ENCODE measurements at places on chromosomes 12 and 14.

- DNase-seq: no peak
Measured at GRCh38 chr12:112869091-112869490, 37.7 kb upstream of the OAS1 start.

DNA sequence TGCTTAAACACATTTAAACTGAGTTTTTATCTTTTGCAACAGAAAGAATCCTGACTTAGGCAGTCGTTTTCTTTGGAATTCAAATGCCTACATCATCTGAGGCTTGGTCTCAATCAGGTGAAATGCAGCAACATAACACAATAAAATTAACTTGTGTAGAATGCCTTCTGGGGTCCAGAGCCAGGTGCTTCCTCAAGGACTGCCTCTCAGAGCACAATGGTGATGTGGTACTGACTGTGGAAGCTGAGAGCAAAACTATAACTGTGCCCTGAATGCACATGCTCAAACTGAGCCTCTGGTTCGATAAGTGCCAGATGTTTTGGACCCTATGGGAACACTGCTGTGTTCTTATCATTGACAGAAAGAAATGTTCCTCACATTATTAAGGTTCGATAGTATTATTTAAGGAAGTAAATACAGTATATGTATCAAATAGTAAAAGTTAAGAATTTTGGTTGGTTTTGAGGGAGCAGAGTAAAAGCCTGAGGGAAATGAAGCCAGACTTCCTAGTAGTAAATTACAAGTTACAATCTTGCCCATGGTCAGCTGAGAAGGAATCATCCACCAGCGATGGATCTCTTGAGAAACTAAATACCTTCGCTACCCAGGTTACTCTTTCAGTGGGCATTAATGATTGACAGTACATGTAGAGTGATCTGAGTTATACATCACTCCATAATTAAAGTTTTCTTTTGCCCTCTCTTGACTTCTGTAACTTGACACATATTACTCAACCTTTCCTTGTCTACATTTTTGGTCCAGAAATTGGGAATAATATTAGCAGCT lies 122.9 kb upstream of the ATP2B1 start:
- DNase-seq: no peak

DNA sequence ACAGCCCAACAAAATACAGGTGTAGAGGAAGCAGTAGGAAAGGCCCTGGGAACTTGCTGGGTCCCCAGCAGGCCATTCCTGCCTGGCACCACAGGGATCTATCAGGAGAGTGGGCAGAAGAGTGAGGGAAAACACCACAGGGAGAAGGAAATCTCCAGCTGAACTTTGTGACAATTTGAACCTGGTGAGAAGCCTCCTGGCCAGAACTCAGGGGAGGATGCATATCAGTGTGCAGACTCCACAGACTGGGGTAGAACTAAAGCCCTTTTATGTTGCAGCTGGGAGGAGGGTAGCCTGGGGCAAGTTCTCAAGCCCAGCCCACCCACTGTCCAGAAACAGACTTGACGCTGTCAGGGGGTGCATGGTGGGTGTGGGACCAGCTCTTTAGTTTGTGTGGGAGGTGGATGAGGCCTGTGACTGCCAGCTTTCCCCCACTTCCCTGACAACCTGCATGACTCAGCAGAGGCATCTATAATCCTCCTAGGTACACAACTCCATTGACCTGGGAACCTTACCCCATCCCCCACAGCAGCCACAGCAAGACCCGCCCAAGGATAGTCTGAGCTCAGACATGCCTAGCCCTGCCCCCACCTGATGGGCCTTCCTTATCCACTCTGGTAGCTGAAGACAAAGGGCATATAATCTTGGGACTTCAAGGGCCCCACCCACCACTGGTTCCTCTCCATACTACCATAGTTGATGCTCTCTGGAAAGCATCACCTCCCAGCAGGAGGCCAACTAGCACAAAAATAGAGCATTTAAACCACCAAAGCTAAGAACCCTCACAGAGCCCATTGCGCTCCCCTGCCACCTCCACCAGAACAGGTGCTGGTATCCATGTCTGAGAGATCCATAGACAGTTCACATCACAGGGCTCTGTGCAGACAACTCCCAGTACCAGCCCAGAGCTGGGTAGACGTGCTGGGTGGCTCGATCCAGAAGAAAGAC lies 28.9 kb downstream of the PNN start:
- no peak for DNase-seq

GRCh38 chr12:2804393-2805142 lies 7.9 kb upstream of the ITFG2 start:
- no peak for DNase-seq

Measured in BJ (cell line).